Esophagus squamous epithelium (tissue), 5 donors: ENCODE measurements at places on chromosomes 4 and X. TPM values are rescaled to one million over a fixed set of nuclear protein-coding genes. Genes with fewer than 3 reads are reported as not detected.

HPGDS gene
- total RNA-seq, result 0.15 TPM

NLGN4X gene
- total RNA-seq, result 1.9 TPM

CHRNA9 gene
- total RNA-seq, result not detected

MMRN1 gene
- total RNA-seq, result 25.1 TPM

GPR82 gene
- total RNA-seq, result 0.11 TPM

RIPPLY1 gene
- not detected for total RNA-seq

RAB40A gene
- 0.97 TPM for total RNA-seq

DRD5 gene
- not detected for total RNA-seq

PCDH7 gene
- 68.9 TPM for total RNA-seq
